Activated CD4-positive, alpha-beta T cell treated with anti-CD3 and anti-CD28 coated beads, Interleukin-2, Interleukin-6, amounts not matched to agents 100 ng/mL and 50 ng/mL, durations not matched to agents 16 hours and 8 hours (primary cell): ENCODE measurements at places on chromosomes 5 and 9.

GRCh38 chr5:96763026-96763425, 44.7 kb downstream of the ERAP1 start:
- no peak for DNase-seq

DNA sequence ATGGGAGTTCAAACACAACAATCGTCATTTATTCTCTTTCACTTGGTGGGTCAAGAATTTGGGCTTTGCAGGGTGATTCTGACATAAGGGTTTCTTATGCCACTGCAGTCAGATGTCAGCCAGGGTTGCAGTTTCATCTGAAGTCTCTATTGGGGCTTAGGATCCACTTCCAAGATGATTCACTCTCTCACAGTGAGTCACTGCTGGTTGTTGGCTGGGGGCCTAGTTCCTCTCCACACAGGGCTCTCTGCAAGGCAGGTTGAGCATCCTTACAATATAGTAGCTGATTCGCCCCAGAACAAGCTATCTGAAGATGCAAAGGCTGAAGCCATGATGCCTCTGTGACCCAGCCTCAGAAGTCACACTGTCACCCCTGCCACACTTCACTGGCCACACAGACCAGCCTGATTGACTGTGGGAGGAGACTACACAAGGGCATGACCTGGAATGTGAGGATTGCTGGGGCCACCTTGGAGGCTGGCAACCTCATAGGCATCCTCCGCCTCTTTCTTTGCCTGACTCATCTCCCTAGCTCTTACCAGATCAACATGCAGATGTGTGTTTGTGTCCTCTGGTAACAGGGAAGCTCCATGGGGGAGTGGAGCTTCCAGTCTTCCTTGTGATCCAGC, 4.5 kb upstream of the CARD19 start:
- DNase-seq = peak; percentile 90

DNA sequence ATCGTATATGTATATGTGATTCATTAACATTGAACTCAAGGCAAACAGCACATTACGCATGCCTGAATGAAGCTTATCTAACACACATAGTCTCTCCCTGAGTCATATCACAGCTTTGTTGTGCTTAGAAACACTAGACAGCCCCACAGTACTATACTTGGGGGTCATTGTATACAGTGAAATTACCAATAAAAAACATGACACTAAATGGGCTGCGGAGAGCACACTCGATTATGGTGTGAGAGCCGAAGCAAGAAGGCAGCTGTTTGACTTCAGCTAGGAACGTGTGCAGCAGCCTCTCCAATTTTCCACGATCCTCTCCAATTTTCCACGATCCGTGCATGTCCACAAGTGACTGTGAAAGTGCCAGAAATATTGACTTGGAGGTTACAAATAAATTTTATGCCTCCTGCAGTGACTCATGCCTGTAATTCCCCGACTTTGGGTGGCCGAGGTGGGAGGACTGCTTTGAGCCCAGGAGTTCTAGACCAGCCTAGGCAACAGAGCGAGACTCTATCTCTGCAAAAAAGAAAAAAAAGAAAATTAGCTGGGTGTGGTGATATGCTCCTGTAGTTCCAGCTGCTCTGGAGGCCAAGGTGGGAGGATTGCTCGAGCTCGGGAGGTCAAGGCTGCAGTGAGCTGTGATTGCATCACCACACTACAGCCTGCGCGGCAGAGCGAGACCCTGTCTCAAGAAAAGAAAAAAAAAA, 102.4 kb downstream of the DAPK1 start:
- DNase-seq = no peak

GRCh38 chr5:112866739-112867138, 5.7 kb downstream of the SRP19 start:
- DNase-seq = no peak

DNA sequence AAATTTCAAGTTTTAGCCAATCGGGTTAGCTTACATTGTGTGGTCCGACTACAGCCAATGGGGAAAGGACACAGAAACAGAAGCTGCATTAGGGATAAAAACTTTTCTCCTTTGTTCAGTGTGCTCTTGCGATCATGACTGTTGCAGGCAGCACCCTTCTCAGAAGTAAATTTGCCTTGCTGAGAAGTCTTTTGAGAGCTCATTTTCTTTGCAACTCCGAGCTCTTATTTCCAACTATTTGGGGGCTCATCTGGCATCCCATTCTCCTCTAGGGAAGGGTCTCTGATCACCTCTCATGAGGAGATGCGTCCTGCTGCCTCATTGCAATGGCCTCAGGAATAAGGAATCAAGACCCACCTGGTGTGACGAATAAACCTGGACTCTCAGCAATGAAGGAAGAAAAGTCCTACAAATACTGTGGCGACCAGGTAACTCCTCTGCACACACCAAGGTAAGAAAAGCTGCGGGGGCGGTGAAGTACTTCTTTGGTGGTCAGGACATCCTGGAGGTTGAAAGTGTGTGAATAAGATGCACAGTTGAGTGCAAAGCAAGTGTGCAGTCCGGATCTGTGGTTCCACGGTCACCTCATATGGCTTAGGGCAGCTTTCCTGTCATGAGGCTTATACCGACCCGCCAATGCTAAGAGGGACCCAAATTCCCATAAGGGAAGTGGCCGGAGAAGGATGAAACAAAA, 20.4 kb downstream of the CNOT8 start:
- DNase-seq = no peak

GRCh38 chr5:109877670-109878045, 187.9 kb downstream of the MAN2A1 start:
- no peak for DNase-seq

DNA sequence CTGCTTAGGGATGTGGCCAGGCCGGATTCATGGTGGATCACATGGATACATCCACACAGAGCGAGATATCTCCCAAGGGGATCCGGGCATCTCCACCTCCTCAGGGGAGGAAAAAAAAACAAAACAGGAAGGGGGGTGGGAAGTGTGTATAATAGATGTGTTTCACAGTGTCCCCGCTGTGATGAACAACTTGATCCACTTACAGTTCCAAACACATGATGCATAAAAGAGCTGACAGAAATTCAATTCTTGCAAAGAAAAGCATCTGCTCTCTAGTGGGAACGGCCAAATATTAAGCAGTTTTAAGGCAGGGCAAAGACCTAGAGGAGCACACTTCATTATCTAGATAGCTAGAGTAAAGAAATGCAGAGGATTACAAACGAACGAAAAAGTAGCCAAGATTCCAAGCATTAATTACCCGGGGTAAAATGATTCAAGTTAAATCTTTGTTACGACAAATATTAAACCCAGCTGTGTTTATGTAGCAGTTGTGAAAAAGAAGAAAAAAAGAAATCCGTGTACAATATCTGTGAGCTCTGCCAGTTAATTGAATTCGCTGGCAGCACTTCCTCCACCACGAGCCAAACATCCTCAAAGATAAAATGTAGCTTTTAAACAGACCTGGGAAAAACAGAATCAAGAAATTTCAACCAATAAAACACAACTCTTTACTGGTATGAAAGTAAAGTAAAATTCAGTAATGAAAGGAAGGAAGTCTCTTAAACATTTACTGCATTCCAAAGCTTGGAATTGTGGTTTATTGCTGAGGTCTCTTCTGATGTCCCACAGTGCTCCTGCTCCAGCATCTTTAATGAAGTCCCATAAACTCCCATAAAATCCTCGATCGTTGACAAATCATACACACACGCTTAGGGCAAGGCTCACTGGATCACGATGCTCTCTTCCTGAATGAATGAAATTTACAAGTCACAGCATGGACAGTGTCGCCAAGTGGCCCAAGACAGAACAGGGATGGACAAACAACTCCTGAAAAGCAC, 213.0 kb downstream of the CRB2 start:
- no peak for DNase-seq

DNA sequence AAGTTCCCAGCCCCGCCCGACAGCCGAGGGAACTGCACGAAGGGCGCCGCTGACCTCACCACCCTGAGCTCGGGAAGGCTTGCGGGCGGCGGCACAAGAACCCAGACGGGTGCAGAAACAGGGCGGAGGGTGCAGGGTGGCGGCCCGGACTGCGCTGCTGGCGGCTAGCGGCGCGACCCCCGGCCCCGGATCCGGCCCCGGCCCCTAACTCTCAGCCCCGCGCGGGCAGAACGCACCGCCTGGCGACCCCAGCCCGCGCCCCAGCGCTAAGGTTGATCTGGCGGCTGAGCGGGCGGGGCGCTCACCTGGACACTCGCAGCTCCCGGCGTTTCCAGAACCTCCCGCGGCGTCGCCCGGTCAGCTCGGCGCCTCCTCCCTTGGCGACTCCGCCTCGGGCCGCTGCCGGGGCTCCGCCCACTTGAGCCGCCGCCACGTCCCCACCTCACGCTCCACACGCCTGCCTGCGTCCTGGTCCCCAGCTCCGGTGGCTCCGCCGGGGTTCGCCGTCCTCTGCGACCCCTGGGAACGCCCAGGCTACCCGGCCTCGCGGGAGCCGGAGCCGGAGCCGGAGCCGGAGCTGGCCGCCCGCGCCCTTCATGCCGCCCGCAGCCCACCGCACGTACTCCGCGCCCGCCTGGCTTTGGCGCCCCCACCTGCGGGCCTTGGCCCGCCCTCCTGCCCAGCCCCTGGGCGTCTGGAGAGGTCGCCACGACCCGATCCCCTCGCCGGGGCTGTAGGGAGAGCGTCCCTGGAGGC, at the start of gene P4HA2:
Gene P4HA2, minus strand, starts transcription at position 369 of the 756 bp plus-strand sequence. CDS start 9,227 bp downstream, outside the sequence.
- peak; percentile 73 for DNase-seq

DNA sequence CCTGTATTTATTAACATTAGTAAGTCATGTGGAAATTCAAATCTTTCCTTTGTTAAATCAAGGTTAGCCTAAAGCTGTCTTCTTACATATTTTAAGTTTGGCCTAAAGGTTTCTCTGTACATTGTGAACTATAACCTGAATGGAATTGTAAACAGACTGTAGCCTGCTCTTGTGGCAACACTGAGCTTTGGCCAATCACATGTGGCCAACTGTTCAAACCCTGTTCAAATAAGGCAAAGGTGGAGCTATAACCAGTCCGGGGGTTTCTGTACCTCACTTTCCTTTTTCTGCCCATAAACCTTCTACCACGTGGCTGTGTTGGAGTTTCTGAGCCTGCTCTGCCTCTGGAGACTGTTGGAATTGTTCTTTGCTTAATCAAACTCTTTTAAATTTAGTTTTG, 3.3 kb upstream of the HAPLN1 start:
- DNase-seq = no peak

GRCh38 chr9:72773570-72773969, 179.3 kb downstream of the ALDH1A1 start:
- DNase-seq = no peak

DNA sequence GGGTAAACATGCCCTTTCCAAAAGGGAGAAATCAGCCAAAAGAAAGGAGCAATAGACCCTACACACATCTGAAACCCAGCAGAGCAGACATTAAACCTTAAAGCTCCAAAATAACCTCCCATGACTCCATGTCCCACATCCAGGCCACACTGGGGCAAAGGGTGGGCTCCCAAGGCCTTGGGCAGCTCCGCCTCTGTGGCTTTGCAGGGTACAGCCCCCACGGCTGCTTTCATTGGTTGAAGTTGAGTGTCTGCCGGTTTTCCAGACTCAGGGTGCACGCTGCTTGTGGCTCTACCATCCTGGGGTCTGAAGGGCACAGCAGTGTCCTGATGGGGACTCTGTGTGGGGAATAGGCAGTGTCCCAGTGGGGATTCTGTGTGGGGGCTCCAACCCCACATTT, 146.5 kb downstream of the ZDHHC21 start:
- DNase-seq = no peak

DNA sequence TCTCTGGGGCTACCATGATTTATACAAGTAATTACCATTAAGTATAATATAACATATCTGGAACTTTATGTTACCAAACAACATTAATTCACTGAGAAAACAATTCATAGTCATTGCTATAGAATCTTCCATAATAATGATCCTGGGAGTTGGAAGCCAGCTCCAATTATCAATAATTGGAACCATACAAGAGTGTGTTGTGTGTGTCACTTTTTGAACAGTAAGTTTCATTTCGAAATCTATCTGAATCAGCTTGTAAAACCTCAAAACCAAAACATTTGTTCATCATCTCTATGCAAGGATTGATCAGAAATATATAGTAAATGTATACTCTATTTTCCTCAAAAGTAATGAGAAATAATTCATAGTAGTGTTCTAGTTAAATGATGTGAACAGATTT, 348.1 kb downstream of the ARL15 start:
- no peak for DNase-seq

DNA sequence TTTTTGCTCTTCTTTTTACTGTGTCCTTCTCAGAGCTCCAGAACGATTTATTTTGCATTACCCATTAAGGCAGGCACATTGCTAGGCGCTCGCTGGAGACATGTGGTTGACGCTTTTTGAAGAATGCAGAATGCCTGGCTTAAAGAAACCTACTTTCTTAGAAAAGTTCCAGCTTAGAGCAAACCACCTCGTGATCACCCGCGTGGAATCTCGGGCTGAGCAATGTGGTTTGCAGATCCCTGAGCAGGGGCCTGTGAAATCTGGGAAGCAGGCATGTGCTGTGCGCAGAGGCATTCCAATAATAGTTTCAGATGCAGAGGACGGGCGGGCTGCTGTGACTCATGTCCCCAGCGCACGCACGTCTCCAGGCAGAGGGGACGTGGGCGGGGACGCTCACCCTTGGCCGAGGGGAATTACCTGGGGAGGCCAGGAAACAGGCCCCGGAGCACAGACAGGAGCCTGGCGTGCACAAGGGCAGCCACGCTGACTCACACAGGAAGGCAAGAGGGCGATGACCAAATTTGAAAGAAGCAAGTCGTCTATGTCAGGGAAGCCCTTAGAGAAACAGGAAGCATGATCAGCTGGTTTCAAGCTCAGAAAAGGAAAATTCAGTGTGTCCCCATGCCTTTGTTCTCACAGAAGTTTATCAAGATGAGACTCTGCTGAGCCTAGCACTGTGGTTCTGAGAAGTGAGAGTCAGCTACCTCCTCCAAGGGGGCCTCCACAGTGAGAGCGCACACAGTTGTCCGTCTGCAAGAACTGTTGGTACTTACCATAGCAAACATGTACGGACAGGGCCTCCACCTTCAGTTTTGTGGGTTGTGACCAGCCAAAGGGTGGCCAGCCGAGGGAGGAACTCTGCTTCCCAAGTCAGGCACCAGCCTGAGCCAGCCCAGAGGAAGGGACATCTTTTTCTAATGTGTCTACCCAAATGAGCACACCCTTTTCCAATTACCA, 218.6 kb downstream of the PIK3R1 start:
- DNase-seq = peak; percentile 96

- no peak for DNase-seq
Observed at GRCh38 chr5:6578676-6579343, 54.0 kb downstream of the NSUN2 start.

DNA sequence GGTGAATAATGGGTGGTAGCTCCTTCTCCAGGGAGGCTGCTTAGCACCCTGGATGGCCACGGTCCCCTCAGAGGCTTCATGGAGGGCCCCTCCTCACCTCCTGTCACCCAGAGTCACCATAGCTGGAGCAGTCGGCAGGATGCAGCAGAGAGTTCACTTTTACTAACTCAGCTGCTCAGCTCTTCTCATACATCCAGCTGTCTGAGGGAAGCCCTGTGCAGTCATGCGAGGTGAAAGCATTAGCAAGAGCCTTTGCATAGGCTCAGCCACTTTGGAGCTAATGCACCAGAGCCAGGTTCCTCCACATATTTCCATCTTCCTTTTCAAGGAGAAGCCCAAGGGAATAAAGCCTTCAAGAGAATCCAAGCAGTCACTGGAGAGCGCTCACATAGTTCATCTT, 499.2 kb downstream of the BNC2 start:
- DNase-seq = no peak

DNA sequence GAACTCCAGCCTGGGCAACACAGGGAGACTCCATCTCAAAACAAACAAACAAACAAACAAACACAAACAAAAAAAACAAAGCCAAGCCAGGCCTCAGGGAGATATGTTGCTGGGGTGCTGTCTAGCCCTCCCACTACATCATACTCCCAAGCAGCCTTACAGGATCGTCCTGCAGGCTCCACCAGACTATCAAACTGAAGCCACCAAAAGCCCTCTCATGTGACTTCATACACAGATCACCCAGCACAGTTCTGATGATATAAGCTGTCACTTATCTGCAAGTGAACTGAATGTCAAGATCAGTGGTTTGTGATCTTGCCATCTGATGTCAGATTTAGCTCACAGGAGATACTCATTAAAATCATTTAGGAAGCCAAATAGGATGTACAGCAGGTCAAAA, 43.3 kb downstream of the WDR41 start:
- no peak for DNase-seq
